ENCODE measurements at places on chromosomes 3 and 15. TPM values are rescaled to one million over a fixed set of nuclear protein-coding genes. Genes with fewer than 3 reads are reported as not detected.
A peak's percentile ranks its signal among the peaks of the same experiment; 100 is the strongest.

DNA sequence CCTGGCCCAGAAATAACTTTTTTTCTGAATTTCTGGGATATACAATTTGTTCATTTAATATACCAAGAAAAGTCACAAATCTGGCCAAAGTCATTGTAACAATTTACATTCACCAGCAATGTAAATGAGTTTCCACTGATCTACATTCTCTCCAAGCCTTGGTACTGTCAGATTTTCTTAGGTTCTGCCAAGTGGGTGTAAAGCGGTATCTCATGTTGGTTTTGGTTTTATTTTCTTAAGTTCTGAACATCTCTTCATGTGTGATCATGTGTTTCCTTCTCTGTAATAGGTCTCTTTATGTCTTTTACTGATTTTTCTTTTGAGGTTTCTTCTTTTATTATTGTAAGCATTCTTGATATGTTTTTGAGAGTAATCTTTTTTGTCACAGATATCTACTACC, 235.6 kb upstream of the COL8A1 start:
- no peak for DNase-seq

- DNase-seq = peak; percentile 42
These were observed 9.8 kb upstream of the RUVBL1 start for GRCh38 chr3:128133273-128133883.

DNA sequence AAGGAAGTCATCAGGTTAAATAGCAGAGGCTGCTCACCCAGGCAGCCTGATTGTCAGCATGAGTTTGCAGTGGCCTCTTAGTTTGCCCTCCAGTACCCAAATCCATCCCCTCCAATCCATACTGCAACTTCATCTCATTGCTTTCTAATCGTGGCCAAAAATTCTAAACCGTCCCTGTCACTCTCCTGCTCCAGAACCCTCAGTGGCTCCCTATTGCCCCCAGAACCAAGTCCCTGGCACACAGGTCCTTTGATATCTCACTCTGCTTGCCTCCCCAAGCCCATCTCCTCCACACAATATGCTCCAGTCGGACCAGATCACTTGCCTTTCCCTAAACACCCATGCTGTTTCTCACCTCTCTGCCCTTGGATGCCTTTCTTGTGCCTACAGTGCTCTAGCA, 49.7 kb downstream of the ST8SIA2 start:
- no peak for DNase-seq

GRCh38 chr3:153970047-153970446, 151.1 kb upstream of the ARHGEF26 start:
- no peak for DNase-seq

DNA sequence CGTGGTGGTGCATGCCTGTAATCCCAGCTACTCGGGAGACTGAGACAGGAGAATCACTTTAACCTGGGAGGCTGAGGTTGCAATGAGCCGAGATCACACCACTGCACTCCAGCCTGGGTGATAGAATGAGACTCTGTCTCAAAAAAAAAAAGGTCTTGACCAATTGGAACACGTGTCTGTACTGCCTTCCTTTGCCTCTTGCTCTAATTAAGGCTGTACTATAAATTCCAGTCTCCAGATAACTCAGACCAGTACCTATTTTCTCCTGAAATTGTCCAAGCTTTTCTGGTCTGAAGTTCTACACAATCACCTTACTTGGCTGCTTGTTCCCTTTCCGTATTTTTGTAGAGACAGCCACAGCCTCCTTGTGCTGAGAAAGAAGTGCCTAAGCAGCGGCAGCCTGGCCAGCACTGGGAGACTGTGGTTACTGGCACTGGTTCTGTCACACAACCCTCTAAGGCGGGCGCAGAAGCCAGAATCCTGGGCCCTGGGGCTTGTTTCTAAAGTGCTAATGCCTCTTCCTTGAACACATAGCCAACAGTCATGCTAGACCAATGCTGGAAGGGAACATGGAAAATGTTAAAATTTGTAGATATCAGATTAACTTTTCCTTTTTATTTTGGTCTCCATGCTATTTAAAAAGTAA, 6.2 kb upstream of the CEP70 start:
- DNase-seq = peak; percentile 10

BDH1 gene
- total RNA-seq = 0.51 TPM

DOCK3 gene
- 0.17 TPM for total RNA-seq

WDR72 gene
- not detected for total RNA-seq

GP5 gene
- 0.17 TPM for total RNA-seq

All from fibroblast of lung (primary cell).